ENCODE measurements at places on chromosomes 7 and 10.

- no peak for DNase-seq
Measured at GRCh38 chr10:36455526-36456133, 669.8 kb upstream of the ANKRD30A start.

DNA sequence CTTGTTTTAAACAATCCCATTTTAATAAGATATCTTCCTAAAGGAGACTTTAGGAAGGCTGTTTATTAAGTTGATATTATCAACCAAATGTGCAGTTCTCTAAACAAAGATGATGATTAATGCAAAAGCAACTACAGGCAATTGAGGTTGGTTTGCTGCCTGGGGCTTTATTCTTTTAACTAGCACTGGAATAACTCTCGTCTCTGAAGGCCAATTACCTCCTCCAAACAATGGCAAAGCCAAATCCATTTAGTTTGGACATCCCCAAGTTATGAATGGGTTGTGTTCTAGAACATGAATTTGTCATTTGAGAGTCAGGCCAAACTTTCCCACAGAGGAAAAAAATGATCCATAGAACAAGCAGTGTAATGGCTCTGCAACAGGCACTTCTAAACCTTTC is 114.1 kb downstream of the SLC16A9 start:
- DNase-seq, result no peak

DNA sequence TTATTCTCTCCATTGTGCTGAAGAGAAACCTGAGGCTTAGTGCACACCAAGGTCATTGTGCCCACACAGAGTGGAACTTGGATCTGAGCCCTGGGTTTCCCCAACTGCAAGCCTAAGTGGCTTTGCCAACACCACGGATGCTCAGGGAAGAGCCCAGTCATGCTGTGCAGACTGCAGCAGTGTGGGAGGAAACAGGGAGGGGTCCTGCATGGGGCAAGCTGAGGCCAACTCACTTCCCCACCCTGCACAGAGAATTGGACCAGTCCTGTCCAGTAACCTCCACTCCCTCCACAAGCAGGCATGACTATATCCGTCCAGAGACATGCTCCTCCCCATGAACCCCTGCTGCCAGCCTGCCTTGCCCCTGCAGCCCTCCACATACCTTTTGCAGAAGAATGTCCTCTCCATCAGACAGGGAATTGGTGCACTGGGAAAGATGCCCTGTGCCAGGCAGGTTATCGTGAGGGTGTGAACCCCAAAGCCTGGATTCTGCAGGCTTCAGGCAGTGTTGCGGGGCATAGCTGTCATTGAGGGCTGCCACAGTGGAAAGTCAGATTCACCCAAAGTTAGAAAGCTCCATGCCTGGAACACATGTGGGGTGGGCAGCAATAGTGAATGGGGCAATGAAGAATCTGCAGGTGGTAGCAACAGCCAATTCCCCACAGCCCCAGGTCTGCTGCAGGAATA is 44.9 kb downstream of the DRGX start:
- DNase-seq, result no peak

- peak; percentile 31 for DNase-seq
Measured at GRCh38 chr7:140316165-140316661, 82.1 kb downstream of the SLC37A3 start.

DNA sequence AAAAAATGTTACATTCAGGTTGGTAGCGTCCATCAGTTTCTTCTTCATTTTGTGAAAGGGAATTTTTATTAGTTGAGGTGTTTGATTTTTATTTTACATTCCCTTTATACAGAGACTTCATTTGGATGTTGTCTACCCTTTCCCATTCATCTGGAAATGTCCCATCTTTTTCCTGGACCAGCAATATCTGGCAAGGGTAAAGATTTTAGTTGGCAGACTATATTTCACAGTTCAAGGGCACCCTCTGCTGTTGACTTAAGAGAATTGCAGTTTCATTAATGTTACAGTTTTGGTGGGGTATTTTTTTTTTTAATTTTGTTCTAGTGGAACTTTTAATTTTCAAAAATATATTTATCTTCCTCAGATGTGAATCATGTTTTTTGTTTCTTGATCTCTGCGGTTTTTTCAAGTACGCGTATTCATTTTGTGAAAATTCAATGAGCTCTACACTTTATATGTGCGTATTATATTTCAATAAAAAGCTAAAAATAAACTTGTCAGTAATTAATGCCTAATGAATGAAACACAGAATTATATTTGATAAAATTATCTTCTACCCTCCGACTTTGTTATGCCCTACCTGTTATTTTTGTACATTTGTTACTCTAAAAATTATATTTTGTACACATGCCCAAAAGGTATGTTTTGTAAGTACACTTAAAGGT is 97.9 kb upstream of the KLF14 start:
- DNase-seq, result no peak

- DNase-seq, result no peak
Measured at GRCh38 chr10:106992055-106992454, 172.5 kb downstream of the SORCS1 start.

DNA sequence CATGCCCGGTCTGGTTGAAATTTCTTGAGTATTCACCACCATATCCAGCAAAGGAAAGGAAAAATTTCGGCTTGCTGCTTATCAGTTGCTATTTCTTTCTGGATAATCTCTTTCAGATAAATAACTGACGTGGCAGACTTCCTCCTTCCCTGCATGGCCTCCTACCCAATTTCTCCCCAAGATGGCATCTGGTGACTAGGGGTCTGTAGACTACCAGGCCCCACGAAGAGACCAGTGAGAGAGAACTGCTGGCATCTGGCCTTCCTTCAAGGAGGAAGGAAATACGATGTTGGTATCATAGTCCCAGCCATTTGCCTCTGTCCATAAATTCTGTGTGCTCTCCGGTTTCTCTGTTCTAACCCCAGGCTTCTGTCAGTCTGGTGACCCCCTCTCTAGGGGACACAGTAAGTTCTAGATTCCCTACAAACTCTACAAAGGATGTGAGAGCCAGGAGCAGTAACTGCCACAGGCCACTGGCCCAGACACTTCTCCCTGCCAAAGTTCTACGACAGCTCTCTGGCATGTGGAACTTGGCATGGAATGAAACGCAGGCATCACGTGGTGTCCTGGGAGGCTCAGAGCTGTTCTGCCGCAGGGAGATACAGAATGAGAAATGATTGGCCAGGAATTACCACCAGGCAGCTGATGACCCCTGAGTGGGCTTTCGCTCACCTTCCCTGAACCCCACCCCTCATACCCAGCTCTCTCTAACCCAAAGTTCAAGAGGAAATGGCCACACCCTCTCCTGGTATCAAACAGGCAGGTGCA is 30.0 kb upstream of the MSRB2 start:
- DNase-seq, result peak; percentile 8

- no peak for DNase-seq
Measured at GRCh38 chr7:140593672-140593982, 47.0 kb downstream of the DENND2A start.

DNA sequence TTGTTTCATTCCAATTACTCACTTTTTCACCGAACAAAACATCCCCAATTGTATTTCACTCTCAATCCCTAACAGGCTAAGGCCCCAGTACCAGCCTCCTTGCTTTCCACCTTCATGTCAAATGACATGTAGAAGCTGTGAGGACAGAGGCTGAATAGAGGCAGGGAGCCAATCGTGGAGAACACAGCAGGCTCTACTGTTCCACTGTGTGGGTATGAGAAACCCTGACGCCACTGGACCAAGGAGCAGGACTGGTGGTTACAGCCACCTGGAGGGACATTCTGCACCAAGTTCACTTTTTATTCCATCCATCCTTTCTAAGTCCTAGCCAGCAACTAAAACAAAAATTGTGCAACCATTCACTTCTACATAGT is 502.8 kb downstream of the SORCS1 start:
- no peak for DNase-seq

DNA sequence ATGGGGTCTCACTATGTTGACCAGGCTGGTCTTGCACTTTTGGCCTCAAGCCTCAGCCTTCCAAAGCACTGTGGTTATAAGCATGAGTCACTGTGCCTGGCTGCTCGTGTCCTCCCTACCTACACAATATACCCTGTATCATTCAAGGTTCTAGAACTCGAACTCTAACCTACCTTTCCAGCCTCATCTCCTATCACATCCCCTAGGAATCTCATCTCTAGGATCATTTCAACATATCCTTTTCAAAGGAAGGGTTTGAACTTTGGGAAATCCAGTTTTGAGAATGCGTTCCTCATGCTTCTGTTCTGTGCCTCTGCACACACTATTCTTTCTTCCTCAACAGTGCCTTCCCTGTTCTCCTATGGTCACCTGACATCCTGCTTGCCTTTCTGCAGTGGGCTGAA is 87.8 kb upstream of the RHEB start:
- DNase-seq, result no peak

DNA sequence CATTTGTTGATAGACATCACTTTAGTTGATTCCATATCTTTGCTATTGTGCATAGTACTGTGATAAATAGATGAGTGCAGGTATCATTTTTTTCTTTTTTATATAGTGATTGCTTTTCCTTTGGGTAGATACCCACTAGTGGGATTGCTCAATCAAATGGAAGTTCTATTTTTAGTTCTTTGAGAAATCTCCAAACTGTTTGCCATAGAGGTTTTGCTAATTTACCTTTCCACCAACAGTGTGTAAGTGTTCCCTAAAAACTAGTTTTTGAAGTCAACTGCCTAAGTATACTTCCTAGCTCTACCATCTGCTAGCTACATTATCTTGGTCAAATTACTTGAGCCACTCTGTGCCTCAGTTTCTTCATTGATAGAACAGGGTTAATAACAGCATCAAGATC is 31.5 kb upstream of the RSBN1L start:
- DNase-seq, result no peak

DNA sequence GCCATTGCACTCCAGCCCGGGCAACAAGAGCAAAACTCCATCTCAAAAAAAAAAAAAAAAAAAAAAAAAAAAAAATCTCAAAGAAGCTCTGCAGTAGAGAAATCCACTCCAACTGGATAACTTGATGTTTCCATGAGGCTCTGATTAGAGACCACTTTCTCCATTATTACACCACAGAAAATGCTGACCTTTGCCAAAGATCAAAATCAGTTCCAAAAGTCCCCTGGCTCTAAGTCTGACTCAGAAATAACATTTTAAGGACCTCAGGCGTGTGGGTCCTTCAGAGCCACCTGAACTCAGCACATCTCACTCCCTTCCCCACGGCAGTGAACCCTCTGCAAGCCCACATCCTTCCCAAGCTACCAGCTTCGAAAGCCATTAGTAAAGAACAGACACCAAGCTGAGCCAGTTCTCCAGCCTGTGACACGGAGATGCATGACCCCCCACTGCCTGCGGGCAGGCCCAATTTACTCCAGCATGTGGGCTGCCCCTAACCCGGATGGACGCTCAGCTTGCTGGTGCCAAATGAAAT is 13.8 kb upstream of the TMEM120A start:
- no peak for DNase-seq

DNA sequence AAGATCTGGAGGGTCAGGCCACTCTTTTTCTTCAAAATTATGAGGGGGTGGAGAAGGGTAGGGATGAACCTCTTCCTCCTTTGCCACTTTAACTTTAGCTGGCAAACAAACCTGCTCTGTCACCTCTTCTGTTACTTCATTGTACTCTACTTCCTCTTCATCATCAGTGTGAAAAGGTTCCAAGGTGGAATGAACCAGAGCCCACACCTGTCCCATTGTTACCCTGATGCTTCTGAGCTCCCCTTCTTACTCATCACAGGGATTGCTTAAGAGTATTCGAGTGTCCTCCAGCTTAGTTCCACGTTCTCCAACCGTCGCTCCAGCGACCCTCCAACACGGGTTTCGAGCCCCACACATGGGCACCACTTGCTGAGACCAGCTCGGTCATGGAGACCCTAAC is 5.2 kb downstream of the MRPS24 start:
- no peak for DNase-seq

DNA sequence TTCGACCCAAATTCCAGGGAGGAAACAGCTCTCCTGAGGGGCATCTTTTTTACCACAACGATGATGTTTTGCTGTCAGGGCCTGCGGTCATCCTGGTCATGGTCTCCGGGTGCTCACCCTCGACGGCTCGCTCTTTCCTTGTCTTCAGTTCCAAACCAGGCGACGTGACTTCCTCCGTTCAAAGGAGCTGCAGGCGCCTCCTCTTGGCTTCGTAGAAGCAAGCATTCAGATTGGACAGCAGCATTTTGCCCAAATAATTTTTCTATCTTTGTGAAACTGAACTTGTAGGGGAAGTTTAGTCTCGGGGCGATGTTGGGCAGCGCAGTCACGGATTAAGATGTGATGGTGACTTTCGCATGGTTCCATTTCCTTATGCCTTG is 208.9 kb downstream of the DNAJB6 start:
- DNase-seq, result no peak

GRCh38 chr10:11810313-11810766 is 12.8 kb upstream of the PROSER2 start:
- DNase-seq, result no peak

- no peak for DNase-seq
Measured at GRCh38 chr7:77910124-77910523, 111.6 kb downstream of the PHTF2 start.

- DNase-seq, result no peak
Measured at GRCh38 chr7:74399006-74399405, 54.7 kb upstream of the GTF2IRD1 start.

DNA sequence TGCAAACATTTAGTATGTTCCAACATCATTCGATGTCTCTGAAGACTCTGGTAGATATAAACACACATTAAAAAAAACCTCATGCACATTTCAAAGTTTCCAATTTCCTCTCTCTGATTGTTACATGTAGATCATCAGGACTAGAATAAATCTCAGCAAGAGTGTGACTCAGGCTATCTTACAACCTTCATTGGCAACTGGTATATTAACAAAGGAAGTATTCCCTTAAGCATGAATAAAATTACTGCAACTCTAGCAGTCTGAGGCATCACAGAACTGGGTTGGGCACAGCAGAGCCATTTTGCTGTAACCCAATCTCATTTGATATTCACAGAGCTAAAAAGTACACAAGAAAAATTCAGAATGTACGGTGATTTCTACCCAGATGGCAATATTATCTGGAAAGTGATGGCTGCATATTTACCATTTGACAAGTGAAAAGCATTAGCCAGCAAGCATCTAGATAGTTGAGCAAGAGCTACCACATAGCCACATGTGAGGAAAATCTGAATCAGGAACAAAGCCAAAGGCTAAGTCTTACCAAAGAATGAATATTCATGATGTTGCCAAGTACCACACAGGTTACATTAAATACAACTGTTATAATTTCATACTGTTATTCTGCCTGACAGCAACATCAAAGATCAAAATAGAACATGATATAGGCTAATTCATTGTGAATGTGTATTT is 232.2 kb downstream of the CRPPA start:
- DNase-seq, result peak; percentile 51

- no peak for DNase-seq
Measured at GRCh38 chr7:70239918-70240317, 641.6 kb downstream of the AUTS2 start.

All from AG09319 (cell line).